ENCODE measurements at places on chromosomes 5 and 9. TPM values are rescaled to one million over a fixed set of nuclear protein-coding genes. Genes with fewer than 3 reads are reported as not detected.

FOXE1 gene
- not detected for total RNA-seq

SLC34A1 gene
- not detected for total RNA-seq

NDUFS6 gene
- total RNA-seq, result 103 TPM

C5orf34 gene
- total RNA-seq, result 8.2 TPM

SOHLH1 gene
- total RNA-seq, result not detected
